Stimulated activated CD8-positive, alpha-beta memory T cell treated with anti-CD3 and anti-CD28 coated beads, Interleukin-4, amount 100 ng/mL, for 24 hours (primary cell): ENCODE measurements at places on chromosomes 4 and X.

GRCh38 chr4:86013621-86014020 lies 346.2 kb downstream of the MAPK10 start:
- DNase-seq: no peak

GRCh38 chrX:13266641-13267345 lies 53.1 kb downstream of the ATXN3L start:
- DNase-seq: no peak

DNA sequence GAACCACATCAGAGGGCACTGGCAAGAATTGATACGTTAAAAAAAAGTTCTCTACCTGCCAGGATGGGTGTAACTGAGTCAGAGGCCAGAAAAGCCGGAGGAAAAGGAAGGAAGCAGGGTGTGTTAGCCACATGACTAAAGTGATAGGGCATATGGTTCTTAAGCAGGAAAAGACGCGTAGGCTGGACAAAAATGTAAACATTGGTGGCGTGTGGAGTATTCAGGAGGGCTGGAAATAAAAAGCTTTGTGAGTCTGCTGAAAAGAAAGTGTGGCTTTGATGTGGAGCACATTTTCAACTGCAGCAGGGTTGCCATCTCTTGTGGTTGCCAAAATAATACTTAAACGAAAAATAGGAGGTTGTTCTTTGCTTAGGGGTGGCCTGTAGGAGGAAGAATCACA lies 186.5 kb upstream of the RPL34 start:
- no peak for DNase-seq

GRCh38 chrX:124343016-124343415 lies 3.3 kb upstream of the SH2D1A start:
- no peak for DNase-seq

DNA sequence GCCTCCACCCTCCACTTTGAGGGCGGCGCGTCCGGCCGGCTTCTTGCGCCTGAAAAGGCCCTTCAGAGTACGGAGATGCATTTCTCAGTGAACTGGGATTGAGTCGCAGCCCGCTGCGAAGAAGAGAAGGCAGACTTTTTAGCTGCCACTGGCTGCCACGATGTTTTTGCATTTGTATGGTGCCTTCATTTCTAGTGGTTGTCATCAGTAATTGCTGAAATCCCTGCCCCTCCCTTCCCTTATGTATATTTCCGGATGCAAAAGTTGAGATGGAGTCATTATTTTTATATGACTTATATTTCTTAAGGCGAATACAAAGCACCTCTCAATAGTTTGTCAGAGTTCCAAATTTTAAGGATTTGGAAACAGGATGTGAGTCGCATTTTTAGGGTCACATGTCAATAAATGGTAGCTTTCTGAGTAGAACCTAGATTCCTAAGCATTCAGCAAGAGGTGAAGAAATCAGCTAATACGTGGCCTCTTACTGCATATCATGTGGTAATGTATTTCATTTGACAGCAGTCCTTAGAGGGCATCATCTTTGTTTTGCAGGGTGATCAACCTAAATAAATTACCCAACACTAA lies 658 bp downstream of the ATP6AP2 start:
- DNase-seq: no peak

DNA sequence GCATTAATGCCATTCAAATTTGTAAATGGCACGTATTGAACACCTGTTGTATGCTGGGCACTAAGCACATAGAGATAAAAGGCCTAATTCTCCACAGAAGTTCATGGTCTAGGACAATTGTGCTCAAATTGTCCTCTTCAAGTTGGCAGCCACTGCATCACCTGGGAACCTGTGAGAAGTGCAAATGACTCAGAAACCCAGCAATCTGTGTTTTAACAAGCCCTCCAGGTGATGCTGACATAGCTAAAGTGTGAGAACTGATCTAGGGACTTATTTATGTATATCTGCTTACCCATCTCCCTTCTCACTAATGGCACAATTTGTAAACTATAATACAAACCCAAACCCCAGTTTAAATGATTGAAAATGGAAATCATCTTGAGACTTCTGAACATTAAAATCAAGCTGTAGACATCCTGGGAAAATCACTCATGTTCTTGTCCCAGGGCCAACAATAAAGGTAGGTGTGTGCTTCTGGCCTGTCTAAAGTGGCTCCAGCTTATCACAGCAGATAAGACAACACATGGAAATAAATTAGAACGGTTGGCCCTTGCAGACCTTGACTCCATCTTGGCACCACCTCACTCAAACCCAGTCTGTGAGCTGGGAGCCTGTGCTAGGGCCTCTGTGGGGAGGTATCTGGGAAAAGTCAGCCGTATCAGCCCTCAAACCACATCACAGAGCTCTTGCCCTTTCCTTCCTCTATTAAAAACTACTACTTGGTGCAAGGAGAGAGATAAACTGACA lies 46.8 kb downstream of the UCHL1 start:
- DNase-seq: no peak

GRCh38 chr4:89101256-89102161 lies 9.8 kb upstream of the TIGD2 start:
- no peak for DNase-seq
